ENCODE measurements at places on chromosomes 2 and 18. TPM values are rescaled to one million over a fixed set of nuclear protein-coding genes. Genes with fewer than 3 reads are reported as not detected.

PAIP2B gene
- polyA plus RNA-seq: 4.1 TPM

COL6A3 gene
- polyA plus RNA-seq: 127 TPM

DES gene
- polyA plus RNA-seq: 429 TPM

IL1A gene
- polyA plus RNA-seq: 0.09 TPM

HNMT gene
- polyA plus RNA-seq: 71.1 TPM

GCKR gene
- polyA plus RNA-seq: 2.9 TPM

STPG4 gene
- polyA plus RNA-seq: 0.18 TPM

LIPG gene
- polyA plus RNA-seq: 32.9 TPM

SLC38A11 gene
- polyA plus RNA-seq: 15.4 TPM

PDE11A gene
- polyA plus RNA-seq: 1.5 TPM

RTP5 gene
- 0.07 TPM for polyA plus RNA-seq

DNAJB2 gene
- polyA plus RNA-seq: 46.9 TPM

GPR39 gene
- polyA plus RNA-seq: 9.5 TPM

DLX1 gene
- 3.4 TPM for polyA plus RNA-seq

LCLAT1 gene
- 16.7 TPM for polyA plus RNA-seq

IL37 gene
- polyA plus RNA-seq: 1.6 TPM

RABL2A gene
- polyA plus RNA-seq: 35.8 TPM

TBC1D8 gene
- 17.3 TPM for polyA plus RNA-seq

SERPINB12 gene
- polyA plus RNA-seq: not detected

NGEF gene
- polyA plus RNA-seq: 22.9 TPM

MGAT4A gene
- polyA plus RNA-seq: 37.5 TPM

DYNAP gene
- polyA plus RNA-seq: 0.37 TPM

FRZB gene
- polyA plus RNA-seq: 34.5 TPM

CCL20 gene
- 11.4 TPM for polyA plus RNA-seq

Measured in large intestine (tissue), 12 donors.